Stimulated activated CD8-positive, alpha-beta memory T cell treated with anti-CD3 and anti-CD28 coated beads, Interleukin-15, amount 100 ng/mL, for 48 hours (primary cell): ENCODE measurements at places on chromosomes 3 and 15.

DNA sequence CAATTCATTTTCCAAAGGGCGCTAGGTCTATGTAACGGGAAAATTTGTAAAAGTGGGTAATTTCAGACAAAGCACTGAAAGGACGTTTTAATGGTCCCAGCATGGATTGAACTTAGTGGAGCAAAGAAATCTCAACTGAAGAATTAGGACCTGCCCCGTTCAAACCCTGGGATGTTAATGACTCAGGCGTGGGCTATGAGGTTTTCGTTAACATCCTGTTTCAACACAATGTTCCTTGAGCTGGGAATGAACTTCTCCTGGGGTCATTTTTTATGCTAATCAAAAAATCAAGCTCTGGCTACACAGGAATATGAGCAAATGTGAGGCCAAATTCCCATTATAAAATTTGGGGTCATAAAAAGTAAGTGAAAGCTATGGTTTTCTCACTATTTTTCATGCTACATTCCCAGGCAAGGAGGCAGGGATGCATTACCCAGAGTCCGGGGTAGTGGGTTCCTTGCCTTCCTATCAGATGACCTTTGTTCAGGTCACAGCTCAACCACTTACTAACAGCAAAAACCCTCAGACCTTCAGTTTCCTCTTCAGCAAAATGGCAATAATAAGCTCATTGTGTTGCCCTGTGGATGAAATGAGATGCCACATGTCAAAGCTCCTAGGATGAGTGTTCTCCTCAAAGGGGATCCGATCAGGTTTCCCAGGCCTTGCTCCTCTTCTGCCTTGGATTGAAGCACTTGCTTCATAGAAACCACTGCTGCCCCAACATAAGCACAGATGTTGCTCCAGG, 271.4 kb downstream of the ARRDC4 start:
- DNase-seq, result no peak

DNA sequence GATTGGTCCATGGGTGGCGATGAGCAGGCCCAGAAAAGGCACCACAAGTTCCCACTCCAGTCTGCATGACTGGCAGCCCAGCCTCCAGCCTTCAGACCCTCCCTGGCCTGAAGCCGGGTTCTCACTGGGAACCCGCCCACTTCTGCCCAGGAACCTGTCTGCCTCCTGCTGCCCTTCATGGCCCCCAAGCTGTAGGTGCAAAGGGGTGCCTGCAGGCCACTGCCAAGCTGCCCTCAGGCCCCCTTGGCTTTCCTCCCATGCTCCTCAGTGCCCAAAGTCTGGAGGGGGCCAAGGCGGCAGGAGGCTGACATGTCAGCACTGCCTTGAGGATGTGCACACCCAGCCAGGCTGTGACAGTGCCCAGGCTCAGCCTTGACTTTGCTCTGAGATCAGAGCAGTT, 488.5 kb upstream of the THBS1 start:
- no peak for DNase-seq

- no peak for DNase-seq
Observed at GRCh38 chr15:85984241-85984640, 95.4 kb upstream of the AGBL1 start.

- DNase-seq, result no peak
Observed at GRCh38 chr3:190261740-190262139, 60.5 kb downstream of the CLDN1 start.

DNA sequence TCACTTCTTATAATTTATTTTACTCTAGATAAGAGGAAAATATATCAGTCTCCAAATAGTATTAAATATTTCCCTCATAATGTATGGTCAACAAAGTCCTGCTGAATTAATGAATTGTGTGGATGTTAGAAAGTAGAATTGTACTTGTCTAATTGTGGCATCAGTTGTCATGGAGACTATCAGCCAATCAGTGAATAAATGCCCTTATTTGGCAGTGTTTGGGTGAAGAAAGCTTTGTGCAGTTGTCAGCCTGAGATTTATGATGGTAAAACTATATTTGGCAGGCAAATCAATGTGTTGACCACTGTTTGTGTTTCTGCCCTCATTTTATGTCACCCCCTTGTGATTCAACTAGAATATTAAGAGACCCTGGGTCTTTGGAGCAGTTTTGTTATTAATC, 293.6 kb upstream of the MDFIC2 start:
- no peak for DNase-seq

DNA sequence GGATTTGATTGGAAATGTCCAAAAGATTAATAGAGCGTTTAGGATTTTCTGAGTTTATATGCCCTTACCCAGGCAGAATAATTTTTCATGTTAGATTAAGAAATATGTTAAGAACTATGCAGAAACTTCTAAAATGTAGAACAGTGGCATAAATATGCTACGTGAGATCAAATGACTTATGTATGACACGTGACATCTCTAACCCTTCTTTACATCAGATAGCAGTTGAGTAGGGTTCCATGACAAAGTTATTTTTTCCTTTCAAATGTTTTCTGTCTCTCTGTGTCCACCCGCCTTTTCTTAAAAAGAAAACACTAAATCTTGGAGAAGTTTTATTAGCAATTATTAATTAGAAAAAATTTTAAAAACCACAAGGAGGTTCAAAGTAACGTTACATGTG, 8.6 kb upstream of the TFG start:
- DNase-seq, result no peak
